ENCODE measurements at places on chromosomes 13 and 19.

DNA sequence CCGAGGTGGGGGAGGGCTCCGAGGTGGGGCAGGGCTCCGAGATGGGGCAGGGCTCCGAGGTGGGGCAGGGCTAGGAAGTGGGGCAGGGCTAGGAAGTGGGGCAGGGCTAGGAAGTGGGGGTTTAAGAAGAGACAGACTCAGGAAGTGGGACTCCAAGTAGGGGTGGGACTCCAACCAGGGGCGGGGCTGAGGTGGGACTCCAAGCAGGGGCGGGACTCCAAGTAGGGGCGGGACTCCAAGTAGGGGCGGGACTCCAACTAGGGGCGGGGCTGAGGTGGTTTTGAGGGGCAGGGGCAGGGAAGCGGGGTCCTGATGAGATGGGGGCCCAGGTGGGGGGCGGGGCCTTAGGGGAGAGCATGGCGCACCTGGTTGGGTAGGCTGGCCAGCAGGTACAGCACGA is 13.6 kb downstream of the CFD start:
- DNase-seq: no peak

- DNase-seq: no peak
These were observed 14.0 kb downstream of the SCGB2B2 start for GRCh38 chr19:34662919-34663318.

- DNase-seq: no peak
These were observed 59.4 kb downstream of the ZNF536 start for GRCh38 chr19:30431591-30431990.

GRCh38 chr19:54541712-54542111 is 31.9 kb upstream of the LILRA2 start:
- DNase-seq: no peak

DNA sequence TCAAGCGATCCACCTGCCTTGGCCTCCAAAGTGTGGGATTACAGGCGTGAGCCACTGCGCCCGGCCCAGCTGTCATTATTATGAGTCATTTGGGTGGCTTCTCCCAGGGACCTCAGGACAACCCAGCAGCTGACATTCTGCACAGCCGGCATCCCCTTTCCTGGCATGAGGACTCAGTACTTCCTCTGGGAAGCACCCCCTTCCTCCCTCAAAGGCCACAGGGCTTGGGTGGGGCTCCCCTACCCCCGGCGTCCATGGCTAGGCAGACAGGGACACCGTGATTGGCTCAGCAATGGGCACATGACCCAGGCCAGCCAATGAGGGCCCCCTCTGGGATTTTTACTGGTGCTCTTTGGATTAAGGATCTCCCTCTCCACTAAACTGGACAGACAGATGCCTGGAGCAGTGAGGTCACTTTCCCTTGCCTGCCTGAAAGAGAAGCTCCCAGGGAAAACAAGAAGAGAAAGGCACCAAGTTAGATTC is 6.0 kb downstream of the KANK2 start:
- DNase-seq: no peak

GRCh38 chr13:74246487-74246886 is 112.3 kb upstream of the KLF12 start:
- DNase-seq: no peak

- DNase-seq: no peak
These were observed 45.1 kb downstream of the EPSTI1 start for GRCh38 chr13:42946927-42947326.

DNA sequence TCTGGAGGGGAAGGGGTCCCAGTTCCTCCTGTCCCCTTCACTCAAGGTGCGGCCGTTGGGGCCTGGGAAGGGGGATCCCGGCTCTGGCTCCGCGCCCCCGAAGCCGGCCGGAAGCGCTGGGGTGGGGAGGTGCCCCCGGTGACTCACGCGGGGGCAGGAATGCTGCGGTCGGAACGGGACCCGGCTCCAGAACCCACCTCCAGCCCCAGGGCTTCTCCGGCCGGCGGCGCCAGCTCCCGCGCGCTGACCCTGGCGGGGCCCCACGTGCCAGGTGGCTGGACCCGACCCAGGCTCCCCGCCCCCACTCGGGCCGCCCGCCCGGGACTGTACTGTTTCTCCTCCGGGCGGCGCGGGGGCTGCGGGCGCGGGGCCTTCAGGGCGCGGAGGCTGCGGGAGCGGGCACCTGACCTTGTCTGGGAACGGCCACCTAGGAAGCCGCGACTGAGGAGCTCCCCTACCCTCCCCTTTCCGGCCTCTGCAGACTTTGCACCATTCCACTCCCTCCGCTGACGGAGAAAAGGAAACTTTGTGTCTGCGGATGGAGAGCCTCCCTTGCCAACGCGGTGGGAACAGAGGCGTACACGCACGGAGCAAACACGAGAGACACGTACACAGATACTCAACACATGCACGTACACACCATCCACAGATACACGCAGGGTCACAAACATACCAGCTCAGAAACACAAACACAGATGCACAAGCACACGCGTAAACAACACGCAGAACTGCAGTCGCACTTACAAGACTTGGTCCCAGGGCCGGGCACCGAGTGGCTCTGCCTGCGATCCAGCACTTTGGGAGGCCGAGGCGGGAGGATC is 7.2 kb downstream of the AXL start:
- DNase-seq: no peak

GRCh38 chr19:17454576-17455071 is 6.1 kb downstream of the NXNL1 start:
- no peak for DNase-seq

- no peak for DNase-seq
These were observed 698.8 kb downstream of the DIAPH3 start for GRCh38 chr13:59464926-59465325.

DNA sequence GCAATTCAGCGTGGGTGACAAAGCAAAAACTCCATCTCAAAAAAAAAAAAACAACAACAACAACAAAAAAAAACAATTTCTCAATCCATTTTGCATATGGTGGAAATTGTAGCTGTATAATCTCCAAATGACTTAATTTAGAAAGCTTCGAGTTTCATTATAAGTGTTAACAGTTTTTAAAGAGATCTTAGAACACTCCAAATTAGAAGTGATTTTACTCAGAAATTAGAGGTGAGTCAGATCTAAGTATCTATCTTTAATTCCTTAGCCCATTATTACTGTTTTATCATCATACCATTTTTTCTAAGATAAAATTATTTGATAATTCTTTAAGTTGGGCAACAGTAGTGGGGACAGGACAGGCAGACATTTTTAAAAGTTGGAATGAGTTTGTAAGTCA is 60.5 kb downstream of the ZMYM2 start:
- no peak for DNase-seq

GRCh38 chr13:66926851-66927524 is 303.1 kb downstream of the PCDH9 start:
- DNase-seq: no peak

DNA sequence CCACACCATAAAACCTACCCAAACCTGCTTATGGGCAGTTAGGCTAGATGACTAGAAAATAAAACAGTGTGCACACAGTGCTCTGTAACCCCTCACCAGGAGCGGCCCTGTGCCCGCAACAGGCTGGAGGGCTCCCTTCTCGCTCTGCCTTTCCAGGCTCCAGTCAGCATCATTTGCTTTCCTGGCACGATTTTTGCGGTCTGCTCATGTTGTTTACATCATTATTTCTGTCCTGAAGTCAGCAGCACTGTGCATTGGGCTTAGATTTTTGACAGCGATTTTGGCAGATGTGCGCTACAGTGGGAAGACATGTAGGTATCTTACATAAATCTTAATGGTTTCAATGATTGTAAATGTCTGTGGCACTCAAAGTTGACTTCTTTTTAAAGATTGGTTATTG is 344.0 kb downstream of the MTUS2 start:
- DNase-seq: no peak

- DNase-seq: no peak
These were observed 514.0 kb downstream of the KLF5 start for GRCh38 chr13:73572824-73573223.

- DNase-seq: no peak
These were observed 1.1 kb downstream of the RPL36 start for GRCh38 chr19:5690955-5691821.

DNA sequence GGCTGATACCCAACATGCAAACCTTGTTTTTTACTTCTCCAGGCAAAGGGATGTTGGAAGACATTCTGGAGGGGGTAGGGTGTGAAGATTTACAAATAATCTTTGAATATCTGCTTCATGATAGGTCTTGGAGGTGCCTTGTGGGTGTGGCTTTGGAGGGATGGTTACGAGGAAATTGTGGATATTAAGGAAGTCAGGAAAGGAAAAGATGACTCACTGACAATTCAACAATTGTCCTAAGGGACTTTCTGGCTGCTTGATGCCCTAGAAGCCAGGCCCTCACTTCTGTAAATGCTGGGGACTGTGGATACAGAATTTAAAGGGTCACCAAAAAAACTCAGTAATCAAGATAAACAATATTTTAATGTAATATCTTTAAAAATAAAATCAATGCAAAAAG is 37.4 kb upstream of the ZNF527 start:
- DNase-seq: no peak

DNA sequence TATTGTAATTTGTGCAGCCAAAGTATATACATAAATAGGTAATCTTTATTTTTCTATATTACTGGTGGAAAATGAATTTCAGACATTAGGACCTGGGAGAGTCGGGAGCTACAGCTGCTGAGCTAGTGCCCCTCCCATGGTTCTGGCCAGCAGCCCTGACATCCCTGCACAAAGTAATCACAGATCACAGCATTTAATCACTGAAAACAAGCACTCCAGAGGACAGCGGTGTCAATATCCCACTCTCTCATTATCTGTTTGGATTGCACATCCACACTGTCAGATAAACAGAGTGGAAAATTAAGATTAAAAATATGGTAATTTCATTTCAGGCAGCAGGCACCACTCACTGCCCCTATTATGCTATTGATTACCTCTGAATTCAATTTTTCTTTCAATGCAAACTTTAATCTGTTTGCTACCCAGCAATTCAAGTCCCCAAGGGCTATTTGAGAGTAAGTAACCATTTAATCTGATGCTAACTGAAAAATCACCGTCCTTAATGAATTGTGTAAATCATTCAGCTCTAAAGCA is 254.1 kb upstream of the SOX21 start:
- no peak for DNase-seq

GRCh38 chr13:106417467-106418110 is 117.9 kb downstream of the EFNB2 start:
- DNase-seq: no peak

DNA sequence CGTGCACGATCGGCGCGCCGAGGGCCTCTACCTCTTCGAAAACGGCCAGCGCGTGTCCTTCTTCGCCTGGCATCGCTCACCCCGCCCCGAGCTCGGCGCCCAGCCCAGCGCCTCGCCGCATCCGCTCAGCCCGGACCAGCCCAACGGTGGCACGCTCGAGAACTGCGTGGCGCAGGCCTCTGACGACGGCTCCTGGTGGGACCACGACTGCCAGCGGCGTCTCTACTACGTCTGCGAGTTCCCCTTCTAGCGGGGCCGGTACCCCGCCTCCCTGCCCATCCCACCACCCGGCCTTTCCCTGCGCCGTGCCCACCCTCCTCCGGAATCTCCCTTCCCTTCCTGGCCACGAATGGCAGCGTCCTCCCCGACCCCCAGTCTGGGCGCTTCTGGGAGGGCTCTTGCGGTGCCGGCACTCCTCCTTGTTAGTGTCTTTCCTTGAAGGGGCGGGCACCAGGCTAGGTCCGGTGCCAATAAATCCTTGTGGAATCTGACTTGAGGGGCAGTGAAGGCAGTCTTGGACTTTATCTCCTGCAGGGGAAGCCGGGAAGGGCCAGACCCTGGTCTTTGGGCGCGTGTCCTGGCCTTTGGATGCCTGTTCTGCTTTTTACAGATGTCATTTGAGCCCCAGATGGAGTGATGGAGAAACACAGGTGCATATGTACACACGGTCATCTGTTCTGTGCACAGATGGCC is 2.2 kb downstream of the CLEC11A start:
- no peak for DNase-seq

- no peak for DNase-seq
These were observed 3.6 kb upstream of the PLK5 start for GRCh38 chr19:1520203-1520780.

GRCh38 chr13:42812316-42812715 is 30.9 kb downstream of the FAM216B start:
- peak; percentile 29 for DNase-seq

GRCh38 chr19:38682872-38683392 is 35.5 kb downstream of the ACTN4 start:
- no peak for DNase-seq

- no peak for DNase-seq
These were observed 3.6 kb downstream of the FOXO1 start for GRCh38 chr13:40662866-40663265.

- DNase-seq: no peak
These were observed 13.3 kb downstream of the SLC25A42 start for GRCh38 chr19:19077103-19077502.

- DNase-seq: no peak
These were observed 987.0 kb downstream of the DIAPH3 start for GRCh38 chr13:59176775-59177174.

GRCh38 chr19:18669524-18669817 is 14.0 kb upstream of the CRTC1 start:
- DNase-seq: no peak

- DNase-seq: no peak
These were observed 147.7 kb downstream of the TM9SF2 start for GRCh38 chr13:99648927-99649326.

- no peak for DNase-seq
These were observed 7.7 kb downstream of the TYK2 start for GRCh38 chr19:10372690-10373089.

GRCh38 chr13:51727634-51728274 is 76.2 kb downstream of the DHRS12 start:
- DNase-seq: no peak

DNA sequence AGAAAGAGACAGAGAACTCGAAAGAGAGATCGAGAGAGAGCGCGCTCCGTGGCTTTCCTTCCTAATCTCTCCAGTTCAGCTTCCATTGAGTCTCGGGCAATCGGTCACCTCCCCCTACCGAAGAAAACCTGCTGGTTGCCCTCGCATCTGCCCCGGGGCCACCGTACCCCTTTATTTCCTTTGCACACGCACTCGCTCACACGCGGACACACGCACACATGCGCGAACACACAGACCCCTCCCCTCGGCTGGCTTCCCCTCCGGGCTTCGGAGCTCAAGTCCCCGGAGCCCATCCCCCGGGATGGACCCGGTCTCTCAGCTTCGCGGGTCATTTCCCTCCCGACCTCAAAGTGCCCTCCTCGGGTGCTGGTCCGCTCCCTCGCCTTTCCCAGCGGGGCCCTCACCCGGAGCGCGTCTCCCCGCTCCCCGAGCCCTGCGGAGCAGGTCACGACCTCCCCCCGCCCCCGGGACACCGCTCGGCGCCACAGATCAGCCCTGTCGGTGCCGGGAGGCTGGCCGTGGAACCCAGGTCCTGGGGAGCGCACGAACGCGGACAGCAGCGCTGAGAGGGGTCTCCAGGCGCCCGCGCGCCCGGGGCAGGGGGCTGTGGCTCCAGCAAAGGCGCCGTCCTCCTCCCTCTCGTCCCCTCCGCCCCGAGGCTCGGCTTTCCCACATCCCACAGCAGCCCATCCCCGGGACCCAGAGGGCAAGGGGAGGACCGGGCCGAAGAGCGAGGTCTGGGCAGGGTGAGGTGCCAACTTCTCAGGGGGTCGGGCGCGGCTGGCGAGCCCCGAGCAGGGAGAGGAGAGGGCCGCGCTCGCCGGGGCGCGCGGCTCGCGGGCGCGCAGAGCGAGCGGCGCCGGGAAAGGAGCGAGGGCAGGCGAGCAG is 1.8 kb downstream of the DACH1 start:
- no peak for DNase-seq

- no peak for DNase-seq
These were observed 171.7 kb upstream of the MAB21L1 start for GRCh38 chr13:35648201-35648600.
